ENCODE measurements at places on chromosomes 12 and 14.

GRCh38 chr12:55738123-55739024, 4.5 kb upstream of the GDF11 start:
- DNase-seq, result peak; percentile 52

- DNase-seq, result no peak
These were observed 245.6 kb upstream of the NPAS3 start for GRCh38 chr14:32693114-32693513.

DNA sequence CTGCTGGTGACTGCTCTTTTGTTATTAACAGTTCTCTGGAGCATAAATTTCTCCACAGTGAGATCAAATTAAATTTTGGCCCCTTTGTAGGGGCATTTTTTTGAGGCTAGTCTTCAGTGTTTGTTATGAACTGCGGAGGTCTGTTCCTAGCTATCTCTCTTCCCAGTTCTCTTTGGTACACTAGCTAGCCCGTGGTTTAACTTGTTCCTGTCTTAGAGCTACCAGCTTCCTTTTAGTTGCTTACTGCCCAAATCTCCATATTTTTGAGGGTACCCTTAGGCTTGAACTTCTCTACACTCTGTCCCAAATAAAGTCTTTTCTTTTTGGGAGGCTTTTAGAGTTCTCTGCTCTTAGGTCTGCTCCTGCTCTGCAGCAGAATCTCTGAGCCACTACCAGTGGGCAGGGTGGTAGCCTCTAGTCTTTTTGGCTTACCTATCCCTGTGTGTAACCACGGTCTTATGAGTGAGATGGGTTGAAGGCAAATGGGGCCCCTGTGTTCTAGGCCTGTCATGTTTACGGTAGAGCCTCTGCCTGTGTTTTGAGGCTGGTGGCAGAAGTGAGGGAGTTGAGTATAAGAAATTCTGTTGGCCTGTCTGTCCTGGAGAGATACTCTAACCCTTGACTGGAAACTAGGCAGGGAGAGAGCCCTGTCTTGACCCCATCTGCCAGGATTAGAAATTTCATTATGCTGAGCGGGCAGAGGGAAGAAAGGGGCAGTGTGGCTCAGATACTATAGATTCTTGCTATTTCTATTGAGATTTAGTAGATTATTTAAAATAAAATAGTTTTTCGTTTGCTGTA, 21.0 kb downstream of the CNOT2 start:
- DNase-seq, result no peak

- DNase-seq, result no peak
These were observed 8.9 kb upstream of the SAV1 start for GRCh38 chr14:50676814-50677516.

DNA sequence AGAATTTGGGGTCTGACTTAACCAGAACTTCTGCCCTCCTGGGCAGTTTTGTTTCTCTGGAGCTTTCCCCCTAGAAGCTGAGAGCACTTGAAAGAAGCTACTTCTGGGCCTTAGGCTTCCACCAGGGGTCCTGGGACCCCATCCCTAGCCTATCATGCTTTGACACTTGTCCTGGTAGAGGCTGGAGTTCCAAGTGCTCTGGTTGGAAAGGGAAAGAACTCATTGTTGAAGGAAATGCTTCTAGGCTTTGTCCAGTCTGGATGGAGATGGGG, 1.4 kb upstream of the COL2A1 start:
- no peak for DNase-seq

GRCh38 chr14:92615451-92615850, 101.9 kb downstream of the RIN3 start:
- DNase-seq, result peak; percentile 32

DNA sequence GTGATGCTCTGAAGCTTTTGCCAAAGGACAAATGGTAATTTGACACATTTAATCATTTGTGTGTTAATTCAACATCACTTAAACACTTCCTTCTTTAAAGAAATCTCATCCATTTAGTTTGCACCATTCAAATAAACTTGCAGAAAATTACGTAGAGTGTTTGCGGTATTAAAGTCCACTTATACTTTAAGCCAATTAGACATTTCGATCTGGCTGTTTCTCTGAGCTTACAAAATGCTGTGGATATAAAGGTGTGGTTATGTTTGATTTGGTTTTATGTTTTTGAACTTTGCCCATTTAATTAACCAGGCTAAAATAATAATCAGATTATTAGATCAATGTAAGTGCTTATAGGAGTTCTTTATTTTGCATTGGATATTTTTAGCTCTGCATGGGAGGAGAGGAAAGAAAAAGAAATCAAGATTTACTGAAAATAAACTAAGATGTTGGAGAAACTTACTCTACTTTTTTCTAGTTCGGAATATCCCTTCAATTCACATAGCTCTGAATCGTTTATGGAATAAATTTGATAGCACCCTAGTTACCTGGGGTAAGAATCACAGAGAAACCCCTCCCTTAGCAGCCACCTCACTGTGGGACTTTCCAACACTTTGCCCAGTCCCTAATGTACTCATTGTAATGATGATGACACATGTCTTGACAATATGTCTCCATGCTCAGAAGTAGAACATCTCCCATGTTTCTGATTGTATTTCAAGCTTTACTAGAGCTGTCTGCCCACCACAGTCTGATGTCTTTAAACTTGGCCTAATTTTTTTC, 268.0 kb downstream of the BTG1 start:
- DNase-seq, result peak; percentile 33

DNA sequence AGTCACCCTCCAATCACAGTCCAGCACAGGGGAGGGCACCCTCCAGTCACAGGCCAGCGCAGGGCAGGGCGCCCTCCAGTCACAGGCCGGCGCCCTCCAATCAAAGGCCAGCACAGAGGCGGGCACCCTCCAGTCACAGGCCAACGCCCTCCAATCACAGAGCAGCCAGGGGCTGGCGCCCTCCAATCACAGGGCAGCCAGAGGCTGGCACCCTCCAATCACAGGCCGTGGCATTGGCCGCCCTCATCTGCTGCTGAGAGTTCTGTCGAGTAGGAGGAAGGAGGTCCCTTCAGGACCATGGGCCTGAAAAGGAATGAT, 26.6 kb downstream of the DDX51 start:
- no peak for DNase-seq

DNA sequence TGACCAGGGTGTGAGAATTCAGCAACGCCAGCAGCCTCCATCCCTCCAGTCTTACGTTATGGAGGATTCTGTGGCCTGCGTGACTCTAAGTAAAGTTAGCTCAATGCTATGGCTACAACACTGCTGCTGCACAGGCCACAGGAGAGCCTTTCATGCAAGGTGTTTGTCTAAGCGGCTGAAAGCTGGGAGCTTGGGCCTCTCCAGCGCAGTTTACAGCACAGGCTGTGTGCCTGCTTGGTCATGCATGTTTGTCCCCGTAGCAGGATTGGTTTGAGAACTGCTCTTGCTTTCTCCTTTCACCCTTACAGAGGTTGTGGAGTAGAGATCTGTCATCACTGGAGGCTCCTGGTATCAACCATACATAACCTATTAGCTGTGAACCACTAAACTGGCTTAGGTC, 113.1 kb upstream of the TMCC3 start:
- no peak for DNase-seq

GRCh38 chr12:23533265-23533664, 416.2 kb downstream of the SOX5 start:
- DNase-seq, result no peak

DNA sequence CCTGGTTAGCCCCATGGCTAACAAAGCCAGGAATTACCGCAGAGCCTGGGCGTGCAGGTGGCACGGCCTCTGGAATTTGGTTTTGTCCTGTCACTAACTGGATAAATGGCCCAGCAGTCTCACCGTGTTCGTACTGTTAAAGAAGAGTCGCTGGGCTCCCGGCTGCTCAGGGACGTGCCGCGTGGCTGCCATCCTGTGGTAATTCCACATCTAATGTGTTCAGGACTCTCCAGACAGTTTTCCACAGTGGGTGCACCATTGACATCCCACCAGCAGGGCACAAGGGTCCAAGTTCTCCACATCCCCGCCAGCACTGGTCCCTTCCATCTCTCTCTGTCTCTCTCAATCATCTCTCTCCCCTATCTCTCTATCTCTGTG, 19.6 kb downstream of the NOC4L start:
- no peak for DNase-seq

- DNase-seq, result no peak
These were observed 8.5 kb upstream of the SERPINA12 start for GRCh38 chr14:94517641-94518257.

DNA sequence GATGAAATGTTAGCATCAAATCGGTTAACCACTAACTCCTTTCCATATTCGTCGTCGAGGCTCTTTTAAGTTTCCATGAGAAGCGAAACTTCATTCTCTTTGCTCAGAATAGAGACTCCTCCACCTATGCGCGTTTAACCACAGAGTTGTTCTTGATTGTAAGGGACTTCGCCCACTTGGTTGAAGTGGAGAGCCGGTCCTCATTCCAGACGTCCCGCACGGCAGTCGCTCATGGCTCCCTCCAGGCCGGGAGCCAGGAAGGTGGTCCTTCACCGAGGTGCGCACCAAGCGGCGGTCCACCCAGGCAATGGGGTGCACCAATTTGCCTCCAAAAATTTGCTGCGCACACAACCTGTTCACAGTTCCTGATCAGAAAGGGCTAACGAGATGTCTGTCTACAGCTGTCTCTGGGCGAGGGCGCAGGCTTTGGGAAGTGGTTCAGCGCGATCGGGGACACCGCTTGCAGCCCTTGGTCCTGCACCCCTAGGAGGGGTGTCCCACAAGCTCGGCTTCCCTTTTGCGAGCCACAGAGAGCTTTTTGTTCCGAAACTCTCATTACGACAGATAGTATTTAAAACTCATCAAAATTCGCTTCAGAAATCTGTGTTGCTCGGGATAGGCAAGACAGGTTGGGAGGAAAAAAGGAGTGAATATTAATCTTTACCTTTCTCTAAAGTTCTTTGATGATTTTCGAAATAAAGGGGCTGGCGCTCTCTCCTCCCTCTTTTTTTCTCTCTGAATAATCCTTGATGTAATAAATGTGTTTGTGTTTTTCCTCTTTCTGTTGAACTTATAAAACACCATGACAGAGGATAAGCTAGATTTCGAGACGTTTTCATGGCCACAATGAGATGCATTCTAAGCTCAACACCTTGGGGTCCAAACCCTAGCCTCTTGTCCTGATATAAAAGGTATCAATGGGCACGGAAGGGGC, 6.4 kb upstream of the ALX1 start:
- no peak for DNase-seq

DNA sequence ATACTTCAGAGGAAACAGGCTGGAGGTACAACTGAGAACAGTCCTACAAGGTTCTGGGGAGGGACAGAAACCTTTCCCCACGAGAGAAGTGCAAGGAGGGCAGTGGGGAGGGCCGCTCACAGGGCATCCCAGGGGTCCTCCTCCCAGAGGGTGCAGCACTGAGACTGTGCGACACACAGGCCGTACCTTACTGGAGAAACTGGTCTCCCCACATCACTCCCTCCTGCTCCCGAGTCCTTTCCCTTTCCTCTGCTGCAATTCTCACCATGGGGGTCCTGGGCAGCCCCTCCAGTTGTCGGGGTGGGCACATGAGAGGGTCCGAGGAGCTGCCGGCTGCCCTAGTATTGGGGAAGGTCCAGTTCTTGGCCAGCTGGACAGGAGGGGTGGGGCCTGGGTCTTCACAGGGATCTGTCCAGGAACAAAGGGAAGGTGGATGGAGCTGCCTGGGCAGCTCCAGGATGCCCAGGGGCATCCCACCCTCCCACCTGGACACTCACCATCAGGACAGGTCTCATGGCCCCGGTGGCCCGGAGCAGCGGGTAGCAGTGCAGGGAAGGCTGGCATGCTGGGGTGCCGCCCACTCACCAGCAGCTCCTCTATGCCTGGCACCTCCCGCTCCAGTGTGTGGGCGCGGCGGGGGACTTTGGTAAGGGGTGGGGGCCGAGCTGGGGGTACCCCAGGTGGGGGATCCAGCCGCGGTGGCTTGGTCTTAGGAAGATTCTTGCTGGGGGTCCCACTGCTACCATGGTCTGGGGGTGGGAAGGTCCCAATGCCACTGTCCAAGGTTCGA, 35.8 kb downstream of the NCKAP5L start:
- DNase-seq, result no peak

DNA sequence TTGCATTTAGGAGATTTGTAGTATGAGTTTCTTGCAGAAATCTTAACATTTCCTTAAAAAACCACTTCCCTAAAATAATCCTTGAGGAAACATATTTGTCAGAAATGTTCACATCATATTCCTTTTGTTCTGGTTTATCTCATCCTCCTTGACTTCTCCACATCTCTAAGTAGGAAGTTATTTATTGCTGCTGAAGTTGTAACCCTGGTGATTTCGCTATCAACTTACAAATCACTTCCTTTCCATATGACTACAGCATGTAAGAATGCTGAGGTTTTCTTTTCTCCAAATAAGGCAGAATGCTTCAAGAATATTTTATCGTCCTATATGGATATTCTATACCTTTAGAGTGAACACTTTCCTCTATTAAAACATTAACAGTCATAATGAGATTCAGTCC, 751.7 kb downstream of the NRXN3 start:
- DNase-seq, result no peak

- DNase-seq, result no peak
These were observed 18.3 kb upstream of the SLC38A2 start for GRCh38 chr12:46390881-46391280.

DNA sequence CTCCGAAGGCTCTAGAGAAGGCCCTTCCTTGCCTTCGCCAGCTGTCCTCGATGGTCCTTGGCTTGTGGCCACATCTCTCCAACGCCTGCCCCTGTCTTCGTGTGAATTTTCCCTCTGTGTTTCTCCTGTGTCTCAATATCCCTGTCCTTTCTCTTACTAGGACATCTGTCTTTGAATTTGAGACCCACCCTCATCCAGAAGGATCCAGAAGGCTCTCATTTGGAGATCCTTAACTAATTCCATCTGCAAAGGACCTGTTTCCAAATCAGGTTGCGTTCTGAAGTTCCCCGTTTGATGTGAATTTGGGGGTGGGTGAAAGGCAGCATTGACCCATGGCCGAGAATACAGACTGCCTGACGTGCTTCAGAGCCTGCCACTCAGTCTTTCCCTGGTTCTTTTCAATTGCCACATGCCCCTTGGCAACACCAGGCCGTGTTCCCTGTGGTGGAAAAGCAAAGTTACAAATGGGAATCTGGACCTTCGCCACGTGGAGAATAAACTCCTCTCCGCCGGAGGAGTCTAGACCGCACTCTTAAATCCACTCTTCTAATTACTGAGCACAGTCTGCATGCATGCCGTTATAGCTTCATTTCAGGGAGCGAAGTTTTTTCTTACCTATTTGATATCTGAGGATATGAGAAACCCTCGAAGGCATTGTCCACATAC, 158.8 kb downstream of the TMEM132C start:
- no peak for DNase-seq

DNA sequence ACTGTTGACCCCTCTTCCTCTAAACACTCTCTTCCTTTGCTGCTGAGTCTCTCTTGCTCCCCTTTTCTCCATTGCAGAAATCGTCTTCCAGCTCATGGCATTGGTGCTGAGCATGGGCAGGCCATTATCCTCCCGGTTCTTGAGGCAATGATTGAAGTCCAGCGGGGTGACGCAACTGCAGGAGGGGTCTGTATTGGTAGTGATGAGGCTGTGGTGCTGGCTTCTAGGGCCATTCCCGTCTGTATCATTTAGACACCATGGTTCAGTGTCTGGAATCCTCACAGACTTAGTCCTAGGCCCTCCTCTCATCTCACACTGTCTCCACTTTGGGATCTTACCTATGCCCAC, 720 bp upstream of the SLC22A17 start:
- no peak for DNase-seq

- DNase-seq, result peak; percentile 69
These were observed 3.7 kb downstream of the REM2 start for GRCh38 chr14:22886500-22887259.

GRCh38 chr14:105214324-105214915, 33.3 kb upstream of the NUDT14 start:
- no peak for DNase-seq

GRCh38 chr14:85387181-85387580, 142.8 kb upstream of the FLRT2 start:
- no peak for DNase-seq

Data from activated T-helper 9 cell treated with anti-CD3 and anti-CD28 coated beads, Interleukin-2, amount 50 U/mL, for 16 hours (primary cell).